ENCODE measurements at places on chromosomes 2 and 18.
A peak's percentile ranks its signal among the peaks of the same experiment; 100 is the strongest.

- no peak for DNase-seq
Observed at GRCh38 chr2:96437512-96437911, 67.6 kb downstream of the NEURL3 start.

DNA sequence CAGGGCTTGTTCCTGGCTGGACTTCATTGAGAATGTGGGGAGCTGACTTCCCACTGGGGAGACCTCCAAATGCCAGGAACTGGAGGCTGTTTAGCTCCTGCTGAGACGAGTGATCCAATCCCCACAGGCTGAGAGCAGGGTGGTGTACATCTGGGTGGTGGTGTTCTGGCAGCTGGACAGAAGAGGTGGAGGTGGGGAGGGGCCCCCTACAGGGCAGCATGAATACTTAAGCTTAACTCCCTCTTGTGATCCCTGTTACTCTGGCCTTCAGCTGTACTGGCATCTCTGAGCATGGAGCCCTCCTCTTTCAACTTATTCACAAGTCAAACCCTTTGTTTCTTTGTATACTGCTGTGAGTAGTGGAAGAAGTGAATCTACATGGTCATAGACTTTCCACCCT lies 167.8 kb upstream of the LYPD1 start:
- no peak for DNase-seq

GRCh38 chr2:156088587-156088986 lies 243.9 kb downstream of the NR4A2 start:
- no peak for DNase-seq

GRCh38 chr2:201751566-201751965 lies 29.2 kb downstream of the ALS2 start:
- DNase-seq, result no peak

- DNase-seq, result peak; percentile 8
Observed at GRCh38 chr2:241035818-241036396, 37.5 kb downstream of the SNED1 start.

DNA sequence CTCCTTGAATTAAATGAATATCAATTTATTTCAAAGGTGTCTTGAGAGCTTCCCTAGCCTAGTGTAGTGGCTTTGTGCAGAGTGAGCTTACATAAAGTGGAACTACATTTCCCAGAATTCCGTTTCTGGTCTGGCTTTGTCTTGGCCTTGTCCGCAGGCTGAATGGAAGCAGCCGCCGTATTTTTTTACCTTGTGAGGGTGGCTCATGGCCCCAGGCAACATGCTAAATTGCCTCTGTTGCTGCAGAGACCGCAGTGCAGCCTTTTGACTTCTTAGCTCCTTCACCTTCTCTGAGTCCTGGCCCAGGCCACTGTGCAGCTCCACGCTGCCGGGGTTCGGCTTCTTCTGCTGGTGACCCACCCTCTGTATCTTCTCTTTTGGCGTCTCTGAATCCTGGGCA lies 114.8 kb upstream of the SLC38A11 start:
- no peak for DNase-seq

GRCh38 chr2:101718993-101719571 lies 21.6 kb downstream of the MAP4K4 start:
- DNase-seq, result peak; percentile 49

DNA sequence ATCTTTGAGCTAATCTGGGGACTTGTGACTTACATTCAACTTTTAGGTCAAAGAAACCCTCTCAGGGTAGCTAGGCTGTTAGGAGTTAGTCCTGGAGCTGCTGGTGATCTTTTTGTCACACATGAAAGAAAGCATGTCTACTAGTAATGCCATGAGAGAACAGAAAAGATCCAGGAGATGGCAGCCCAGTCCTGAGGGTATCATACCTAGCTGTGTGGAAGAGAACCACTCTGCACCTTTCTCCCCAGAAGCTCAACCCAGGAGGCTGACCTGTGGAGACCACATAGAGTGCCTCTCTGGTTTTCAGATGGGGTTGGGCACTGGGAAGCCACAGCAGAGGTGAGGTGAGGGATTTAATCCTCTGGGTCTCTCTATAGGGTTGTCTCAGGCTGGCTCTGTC lies 460.2 kb upstream of the UBE2E3 start:
- no peak for DNase-seq

- no peak for DNase-seq
Observed at GRCh38 chr2:122758967-122759366, 1003.5 kb downstream of the TSN start.

DNA sequence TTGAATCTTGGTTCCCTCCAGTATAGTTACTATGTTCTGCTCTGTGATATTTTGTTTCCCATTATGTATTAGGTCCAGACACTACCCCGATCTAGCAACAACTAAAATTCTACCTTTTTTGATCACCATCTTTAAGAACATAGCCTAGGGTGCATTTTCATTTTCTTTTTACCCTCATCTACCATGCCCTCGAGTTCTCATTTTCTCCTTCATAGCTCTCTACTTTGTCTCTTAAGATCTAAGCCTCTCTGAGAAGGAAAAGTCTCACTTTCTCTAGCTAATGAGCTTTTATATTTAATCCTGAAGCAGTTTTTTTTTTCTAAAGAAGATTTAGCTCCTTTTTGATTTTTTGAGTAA lies 1089.4 kb upstream of the SLC39A10 start:
- DNase-seq, result no peak

GRCh38 chr2:167718560-167718959 lies 528.8 kb downstream of the STK39 start:
- no peak for DNase-seq

DNA sequence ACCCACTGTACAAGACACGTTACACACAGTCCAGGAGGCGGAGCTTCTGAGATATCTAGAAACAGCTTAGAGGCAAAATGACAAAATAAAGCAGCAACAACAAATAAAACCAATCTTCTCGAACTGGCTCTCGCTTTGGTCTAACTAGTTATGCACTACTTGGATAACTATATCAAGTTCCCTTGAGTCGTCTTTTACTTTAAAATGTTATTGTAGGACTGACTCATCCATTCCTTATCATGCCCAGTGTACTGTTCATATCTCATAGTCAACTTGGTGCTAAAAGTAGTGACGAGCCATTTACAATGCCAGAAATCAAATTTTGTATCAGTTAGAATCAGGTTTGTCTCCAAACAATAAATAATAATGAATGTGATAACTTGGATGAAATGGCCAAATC lies 102.5 kb upstream of the SLC35G4 start:
- no peak for DNase-seq

- DNase-seq, result no peak
Observed at GRCh38 chr2:235314371-235314930, 179.4 kb upstream of the AGAP1 start.

DNA sequence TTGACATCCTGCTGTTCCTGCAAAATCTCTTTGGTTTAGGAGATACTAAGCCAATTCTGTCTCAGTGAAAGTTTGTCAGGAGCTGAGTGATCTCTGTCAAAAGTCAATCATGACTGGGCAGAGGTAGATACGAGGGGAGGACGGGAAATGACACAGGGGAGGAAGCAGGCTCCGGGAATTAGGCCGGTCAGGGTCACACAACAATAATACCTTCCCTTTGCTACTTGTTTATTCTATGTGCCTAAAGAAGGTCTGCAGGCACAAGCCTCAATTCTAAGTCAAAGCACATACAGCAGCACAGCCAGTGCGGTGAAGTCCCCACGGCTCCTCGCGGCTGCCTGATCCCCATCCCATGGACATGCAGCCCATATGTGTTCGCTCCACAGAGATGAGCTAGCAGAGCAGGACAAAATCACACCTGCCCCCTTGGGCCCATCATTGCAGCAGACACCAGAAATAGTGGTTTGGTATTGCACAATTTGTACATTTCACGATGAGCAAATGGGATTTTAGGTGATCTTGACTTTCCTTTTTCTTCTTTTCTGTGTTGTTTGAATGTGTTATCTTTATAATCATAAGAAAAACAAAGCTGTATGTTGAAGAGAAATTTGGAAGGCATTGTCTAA lies 141.4 kb downstream of the VAPA start:
- DNase-seq, result no peak

GRCh38 chr18:4035521-4035920 lies 419.6 kb downstream of the DLGAP1 start:
- no peak for DNase-seq

DNA sequence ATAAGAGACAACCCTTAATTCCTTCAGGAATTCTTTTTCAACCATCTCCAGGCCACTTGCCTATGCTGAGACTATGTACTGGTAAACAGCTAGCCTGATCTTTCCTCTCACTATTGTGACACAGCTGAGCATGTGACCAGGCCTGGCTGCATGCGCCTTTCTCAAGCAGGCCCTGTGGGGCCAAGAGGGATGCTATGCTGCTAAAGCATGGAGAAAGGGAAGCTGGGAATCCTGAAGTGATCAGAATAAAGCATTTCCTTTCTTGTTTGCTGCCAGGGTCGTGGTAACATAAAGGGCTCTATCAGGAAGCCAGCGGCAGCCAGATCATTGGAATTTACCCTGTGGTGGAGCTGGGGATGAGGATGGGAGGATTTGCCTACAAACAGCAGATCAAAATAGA lies 29.8 kb upstream of the LCLAT1 start:
- DNase-seq, result no peak

DNA sequence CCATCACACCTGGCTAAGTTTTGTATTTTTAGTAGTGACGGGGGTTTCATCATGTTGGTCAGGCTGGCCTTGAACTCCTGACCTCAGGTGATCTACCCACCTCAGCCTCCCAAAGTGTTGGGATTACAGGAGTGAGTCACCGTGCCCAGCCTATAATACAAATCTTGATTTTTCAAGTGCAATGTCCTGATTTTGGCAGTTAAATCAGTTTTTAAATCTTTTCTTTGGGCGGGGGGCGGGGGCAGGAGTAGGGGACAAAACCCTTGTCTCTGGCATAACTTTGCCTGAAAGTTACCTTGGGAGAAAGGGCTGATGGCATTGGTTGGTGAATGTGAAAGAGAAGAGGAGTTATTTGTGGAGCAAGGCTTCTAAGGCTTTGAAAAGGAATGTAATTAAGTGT lies 12.3 kb downstream of the GALNT1 start:
- DNase-seq, result no peak

DNA sequence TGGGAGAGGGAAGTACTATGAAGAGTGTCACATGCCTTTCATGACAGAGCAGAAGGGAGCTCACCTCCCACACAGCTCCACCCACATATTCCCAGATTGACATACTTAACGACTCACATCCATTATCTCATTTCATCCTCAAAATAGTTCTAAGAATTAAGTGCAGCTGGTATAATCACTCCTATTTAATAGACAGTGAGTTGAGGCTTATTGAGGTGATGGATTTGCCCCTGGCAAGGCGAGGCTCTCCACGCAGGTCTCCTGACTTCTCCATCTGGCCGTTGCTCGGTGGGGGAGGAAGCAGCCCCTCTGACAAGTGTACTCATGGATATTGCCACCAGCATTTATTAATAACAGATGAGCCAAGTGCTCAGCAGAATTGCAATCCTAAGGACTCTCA lies 81.4 kb downstream of the TGOLN2 start:
- no peak for DNase-seq

GRCh38 chr2:100320547-100321178 lies 1.6 kb downstream of the LONRF2 start:
- DNase-seq, result no peak

- DNase-seq, result no peak
Observed at GRCh38 chr2:229071292-229071976, 199.7 kb downstream of the PID1 start.

DNA sequence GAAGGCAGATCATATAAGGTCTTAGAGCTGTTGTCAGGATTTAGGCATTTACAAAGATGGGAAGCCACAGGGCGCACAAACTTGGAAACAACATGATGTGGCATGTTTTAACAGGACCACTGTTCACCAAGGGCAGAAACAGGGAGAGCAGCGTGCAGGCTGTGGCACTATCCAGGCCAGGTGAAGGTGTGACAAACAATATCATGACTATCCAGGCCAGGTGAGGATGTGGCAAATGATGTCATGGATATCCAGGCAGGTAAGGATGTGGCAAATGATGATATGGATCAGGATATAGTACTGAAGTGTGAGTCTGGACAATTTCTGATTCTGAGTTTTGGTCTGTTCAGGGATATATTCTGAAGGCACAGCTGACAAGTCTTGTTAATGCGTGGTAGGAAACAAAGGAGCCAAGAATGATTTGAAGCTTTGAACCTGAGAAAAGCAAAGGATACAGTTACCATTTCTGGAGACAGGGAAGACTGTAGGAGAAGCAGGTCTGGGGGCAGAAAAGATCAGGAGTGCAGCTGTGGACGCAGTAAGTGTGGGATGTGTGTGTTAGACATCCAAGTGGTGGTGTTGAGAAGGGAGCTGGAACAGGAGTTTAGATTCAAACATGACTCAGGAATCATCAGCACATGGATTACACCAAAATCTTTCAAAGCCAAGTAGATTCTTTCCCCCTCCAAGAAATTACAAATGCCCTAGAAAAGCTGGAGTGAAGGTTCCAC lies 205.9 kb downstream of the TMEM163 start:
- no peak for DNase-seq

DNA sequence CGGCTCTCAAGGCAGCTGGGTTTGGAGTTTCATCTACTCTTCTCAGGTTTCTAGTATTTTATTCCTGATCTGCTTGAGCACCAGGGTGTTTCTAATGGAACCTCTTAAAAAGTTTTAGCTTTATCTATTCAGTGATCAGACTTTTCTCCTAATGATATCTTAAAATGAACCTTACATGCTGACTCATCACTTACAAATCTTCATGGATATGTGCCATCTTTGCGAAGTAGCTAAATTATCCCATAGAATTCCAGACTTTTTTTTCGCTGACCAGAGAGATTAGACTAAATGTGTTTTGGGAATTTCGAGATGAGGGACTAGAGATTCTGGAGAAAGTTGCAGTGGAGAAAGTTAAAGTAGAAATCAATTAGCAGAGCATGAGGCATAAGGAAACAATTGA lies 401.0 kb downstream of the GRB14 start:
- no peak for DNase-seq

DNA sequence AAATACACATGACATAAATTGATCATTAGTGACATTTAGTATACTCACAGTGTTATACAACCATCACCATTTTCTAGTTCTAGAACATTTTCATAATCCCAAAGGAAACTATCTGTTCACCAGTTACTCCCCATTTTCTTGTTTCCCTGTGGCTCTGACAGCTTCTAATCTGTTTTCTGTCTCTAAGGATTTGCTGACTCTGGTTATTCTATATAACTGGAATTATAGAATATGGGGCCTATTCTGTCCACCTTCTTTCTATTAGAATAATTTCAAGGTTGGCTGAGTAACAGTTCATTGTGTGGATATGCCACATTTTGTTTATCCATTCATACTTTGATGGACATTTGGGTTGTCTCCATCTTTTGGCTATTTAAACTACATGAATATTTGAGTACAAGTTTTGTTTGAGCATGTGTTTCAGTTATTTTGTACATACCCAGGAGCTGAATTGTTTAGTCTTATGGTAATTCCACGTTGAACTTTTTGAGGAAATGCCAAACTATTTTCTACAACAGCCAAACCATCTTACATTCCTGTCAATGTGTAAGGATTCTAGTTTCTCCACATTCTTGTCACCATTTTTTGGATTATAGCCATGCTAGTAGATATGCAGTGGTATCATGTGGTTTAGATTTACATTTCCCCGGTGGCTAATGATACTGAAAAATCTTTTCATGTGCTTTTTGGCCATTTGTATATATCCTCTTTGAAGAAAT lies 20.5 kb downstream of the KIAA1328 start:
- DNase-seq, result no peak

DNA sequence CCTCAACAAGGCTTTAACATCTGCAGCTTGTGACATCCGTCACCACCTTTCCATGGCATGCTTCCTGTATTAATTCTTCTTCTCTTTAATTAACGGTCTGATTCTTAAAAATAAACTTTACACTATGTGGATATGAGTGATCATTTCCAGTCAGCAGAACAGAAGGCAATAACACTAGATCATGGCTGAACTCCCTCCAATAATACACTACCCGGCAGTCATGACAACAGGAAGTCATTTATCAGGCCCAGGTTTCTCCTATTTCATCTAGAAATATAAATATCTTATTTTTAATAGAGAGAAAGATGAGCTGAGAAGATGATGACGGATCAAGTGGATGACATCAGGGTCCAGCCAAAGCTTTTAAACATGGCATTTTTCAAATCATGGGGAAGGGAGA lies 792.2 kb downstream of the SLC4A3 start:
- no peak for DNase-seq
